Hippocampal formation (tissue), 2 donors: ENCODE measurements at places on chromosomes 1 and 21.

- DNase-seq, result no peak
Measured at GRCh38 chr1:223198628-223198965, 55.5 kb upstream of the TLR5 start.

GRCh38 chr1:48214820-48215219 is 7.7 kb upstream of the SLC5A9 start:
- DNase-seq, result no peak

GRCh38 chr1:25022361-25023189 is 92.5 kb upstream of the RUNX3 start:
- DNase-seq, result peak; percentile 29

GRCh38 chr21:30710499-30710898 is 8.1 kb downstream of the KRTAP21-3 start:
- no peak for DNase-seq

DNA sequence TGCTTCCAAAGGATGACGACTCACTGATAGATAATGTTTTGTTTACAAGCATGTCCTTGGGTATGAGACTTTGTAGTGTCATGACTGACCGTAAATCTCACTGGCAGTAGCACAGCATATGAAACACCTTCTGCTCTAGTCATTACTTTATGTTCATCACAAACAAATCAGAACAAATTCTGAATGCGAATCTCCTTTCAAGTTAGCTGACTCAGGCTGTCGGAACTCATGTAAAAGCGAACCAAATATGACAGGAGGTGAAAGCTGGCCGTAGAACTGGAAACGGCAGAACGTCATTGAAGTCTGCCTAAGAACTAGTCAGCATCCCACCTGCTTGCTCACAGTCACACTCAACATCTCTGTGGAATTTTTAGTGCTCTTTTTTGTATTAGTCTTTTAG is 143.9 kb downstream of the RGS7 start:
- no peak for DNase-seq

DNA sequence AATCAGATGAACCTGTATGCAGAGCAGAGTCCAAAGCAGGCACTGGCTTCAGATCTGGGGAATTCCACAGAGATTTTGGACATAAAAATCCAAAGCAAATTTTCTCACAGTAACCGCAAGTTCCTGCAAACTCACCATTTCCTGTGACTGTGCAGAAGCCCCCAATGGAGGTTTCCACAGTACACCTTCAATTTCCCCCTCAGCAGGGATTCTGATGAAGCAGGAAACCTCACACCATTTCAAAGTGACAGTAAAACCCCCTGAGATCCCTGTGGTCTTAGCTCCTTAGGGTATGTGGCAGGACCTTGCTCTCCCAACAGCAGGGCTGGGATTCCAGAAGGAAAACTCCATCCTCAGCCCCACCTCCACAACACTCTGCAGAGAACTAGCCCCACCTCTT is 6.0 kb upstream of the TGFBR3 start:
- no peak for DNase-seq

DNA sequence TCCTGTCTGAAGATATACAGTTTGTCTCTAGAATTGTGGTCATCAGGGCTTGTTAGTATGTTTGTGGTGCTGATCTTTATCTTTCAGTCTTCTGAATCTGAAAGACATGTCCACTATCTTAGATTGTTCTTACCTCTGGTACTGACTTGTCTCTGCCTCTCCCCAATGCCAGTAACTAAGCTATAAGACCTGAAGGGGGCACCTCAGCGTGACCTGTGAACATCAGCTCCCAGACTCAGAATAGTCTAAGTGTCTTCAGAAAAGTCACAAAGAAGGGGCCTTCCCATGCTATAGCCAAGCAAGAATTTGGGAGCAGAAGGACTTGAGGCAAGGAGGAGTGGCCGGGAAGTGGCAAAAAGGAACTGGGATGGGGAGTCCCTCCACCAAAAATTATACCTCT is 178.1 kb downstream of the NTNG1 start:
- DNase-seq, result no peak

- DNase-seq, result no peak
Measured at GRCh38 chr1:61506236-61506635, 218.7 kb downstream of the TM2D1 start.

DNA sequence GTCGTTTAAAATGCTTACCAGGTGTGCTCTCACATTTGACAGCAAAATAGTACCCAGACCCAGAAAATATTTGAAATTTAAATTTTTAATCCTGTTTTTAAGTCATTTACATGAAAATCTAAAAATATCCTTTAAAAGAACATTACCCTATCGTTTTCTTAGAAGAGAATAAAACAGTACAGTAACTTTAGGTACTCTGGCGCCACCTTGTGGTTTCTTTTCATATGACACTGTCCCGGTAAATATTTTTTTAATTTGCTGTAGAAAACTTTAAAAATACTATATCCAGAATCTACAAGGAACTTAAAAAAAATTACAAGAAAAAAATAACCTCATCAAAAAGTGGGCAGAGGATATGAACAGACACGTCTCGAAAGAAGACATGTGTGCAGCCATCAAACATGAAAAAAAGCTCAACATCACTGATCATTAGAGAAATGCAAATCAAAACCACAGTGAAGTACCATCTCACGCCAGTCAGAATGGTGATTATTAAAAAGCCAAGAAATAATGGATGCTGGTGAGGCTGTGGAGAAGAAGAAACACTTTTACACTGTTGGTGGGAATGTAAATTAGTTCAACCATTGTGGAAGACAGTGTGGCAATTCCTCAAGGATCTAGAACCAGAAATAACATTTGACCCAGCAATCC is 129.2 kb downstream of the RGS21 start:
- peak; percentile 53 for DNase-seq

DNA sequence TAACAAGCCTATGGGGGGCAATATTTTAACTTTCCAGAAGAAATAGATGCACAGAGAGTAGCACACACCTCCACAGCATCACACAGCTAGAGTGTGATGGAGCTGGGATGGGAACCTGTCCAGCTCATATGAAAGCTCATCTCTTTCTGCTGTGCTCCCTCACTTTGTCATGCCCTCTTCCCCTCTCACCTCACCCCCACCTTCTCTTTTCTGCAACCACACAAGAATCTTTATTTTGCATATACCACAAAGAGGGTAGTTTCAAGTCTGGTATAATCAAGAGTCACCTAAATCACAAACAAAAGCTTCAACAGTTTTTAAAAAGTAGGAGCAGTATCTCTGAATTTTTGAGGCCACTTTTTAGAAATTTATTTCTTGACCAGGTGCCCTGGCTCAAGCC is 22.6 kb downstream of the FOXD2 start:
- no peak for DNase-seq

- no peak for DNase-seq
Measured at GRCh38 chr1:246629030-246629429, 62.8 kb downstream of the CNST start.

- DNase-seq, result no peak
Measured at GRCh38 chr1:161720422-161720821, 922 bp upstream of the FCRLB start.

DNA sequence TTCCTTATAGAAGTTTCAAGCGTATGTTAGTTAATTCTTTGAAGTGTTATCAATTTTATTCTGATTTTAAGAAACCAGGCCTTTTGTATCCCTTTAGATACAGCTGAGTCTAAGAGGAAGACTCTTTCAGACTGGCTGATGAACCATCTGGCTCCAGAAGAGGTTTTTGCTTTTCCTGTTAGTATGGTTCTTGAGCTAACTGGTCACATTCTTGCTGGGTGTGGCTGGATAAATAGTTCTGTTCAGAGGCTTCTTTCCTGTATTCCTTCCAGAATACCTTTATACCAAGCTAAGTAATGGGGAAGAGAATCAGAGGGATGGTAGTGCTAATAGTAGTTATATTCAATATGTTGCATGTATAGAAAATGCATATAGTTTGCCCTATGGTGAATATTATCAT is 12.4 kb downstream of the HS2ST1 start:
- DNase-seq, result no peak

DNA sequence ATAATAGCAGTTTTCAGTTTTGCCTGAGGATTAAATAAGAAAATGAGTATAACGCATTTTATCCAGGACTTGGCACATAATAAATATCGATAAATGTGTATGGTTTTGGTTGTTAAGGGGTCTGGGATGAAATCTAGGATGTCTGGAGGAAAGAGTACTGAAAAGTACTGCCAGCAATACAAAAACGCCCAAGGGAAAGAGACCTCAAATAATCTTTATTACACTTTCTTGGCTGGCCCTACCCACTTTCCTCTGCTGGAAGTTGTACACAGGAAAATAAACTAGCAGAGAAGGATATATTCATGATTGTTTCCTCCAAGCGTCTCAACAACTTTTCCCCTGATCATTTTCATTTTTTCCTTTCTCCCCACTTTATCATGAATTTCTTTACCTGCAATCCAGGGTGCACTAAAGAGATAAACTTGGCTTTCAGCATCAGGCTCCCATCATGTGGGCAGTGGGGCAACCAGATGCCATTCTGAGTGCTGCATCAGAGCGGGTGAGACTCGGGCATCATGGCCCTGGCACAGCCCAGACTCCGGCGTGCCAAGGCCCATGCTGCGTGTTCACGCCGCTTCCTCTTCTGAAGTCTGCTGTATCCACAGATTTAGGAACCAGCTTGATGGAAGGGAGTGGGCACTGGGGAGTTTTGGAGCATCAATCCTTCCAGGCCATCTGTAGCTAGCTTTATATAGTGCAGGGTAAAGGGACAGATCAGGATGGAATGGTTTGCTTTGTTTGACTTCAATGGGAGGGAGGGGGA is 35.8 kb upstream of the PLXNA2 start:
- no peak for DNase-seq

GRCh38 chr1:201911826-201912571 is 23.3 kb downstream of the SHISA4 start:
- DNase-seq, result no peak

DNA sequence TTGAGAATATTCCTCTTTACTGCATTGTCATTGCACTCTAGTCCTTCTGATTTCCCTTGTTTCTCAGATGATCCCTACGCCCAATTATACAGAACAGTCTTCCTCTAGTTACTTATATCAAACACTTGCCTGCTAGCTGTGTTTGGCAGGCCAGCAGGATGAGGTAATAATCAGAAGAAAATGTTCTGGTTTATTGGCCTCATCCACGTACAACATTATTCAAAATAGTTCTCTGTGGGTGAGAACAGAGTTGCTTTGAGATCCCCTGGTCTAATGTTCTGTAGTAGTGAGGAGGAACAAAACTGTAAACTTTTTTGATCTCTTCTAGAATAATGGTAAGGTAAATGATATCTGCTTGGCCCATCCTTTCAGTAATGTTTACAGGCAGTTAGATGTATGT is 22.3 kb upstream of the C1orf105 start:
- no peak for DNase-seq

GRCh38 chr1:36816348-36816747 is 218.0 kb downstream of the GRIK3 start:
- no peak for DNase-seq

GRCh38 chr1:175714350-175714749 is 29.0 kb downstream of the TNR start:
- DNase-seq, result no peak

DNA sequence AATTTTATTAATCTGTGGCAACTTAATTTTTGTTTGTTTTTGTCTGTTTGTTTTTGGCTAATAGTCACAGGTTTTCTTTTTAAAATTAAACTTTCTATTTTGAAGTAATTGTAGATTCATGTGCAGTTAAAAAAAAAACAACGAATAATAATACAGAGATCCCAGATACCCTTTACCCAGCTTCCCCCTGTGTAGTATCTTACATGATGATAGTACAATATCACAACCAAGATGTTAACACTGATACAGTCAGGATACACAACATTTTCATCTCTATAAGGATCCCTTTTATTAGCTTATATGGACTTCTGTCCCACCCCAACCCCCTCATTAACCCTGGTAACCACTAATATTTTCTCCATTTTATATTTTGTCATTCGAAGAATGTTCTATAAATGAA is 5.9 kb downstream of the VPS45 start:
- DNase-seq, result no peak

DNA sequence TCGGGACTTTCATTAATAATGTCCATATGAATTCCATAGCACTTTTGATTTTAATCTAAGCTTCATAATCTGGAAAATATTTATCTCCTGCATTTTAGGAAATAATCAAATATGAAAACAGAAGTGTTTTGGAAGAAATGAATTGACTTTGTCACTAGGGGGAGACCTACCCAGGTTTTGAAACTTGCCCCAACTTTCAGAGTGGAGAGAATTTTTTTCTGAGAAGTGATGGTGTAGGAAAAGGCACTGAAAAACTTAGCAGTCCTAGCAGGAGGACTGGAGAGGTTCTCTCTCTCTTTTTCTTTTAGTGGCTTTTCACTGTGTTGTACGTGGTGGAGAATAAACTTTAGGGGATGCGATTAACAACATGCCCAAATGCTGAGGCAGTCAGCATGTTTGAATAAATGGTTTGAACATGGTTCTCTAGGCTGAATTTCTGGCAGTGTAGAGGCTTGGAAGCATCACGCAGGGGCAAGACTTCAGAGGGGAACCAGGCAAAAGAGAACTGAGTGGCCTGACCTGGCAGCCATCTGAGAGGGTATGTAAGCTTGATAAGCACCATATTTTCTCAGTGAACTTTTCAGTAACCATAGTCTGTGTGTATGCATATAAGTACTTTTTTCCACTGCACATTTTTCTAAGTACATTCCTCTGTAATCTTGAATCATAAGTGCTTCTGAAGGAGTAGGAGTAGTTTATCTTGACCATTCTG is 68.3 kb upstream of the NEK7 start:
- DNase-seq, result no peak

GRCh38 chr1:22112554-22112953 is 30.3 kb downstream of the WNT4 start:
- no peak for DNase-seq

DNA sequence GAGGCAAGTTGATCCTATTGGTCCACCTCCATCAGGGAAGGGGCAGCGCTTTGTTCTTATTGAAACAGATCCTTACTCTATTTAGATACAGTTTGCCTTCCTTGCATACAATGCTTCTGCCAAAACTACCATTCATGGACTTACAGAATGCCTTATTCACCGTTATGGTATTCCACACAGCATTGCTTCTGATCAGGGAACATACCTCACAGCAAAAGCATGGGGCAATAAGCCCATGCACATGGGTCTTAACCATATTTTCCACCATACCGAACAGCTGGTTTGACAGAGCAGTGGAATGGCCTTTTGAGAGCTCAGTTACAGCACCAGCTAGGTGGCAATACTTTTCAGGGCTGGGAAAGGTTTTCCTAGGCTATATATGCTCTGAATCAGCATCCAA is 544.8 kb upstream of the ADGRL4 start:
- no peak for DNase-seq

GRCh38 chr1:245715291-245715701 is 560.5 kb downstream of the KIF26B start:
- no peak for DNase-seq

- DNase-seq, result no peak
Measured at GRCh38 chr1:231887866-231888265, 261.3 kb downstream of the DISC1 start.

DNA sequence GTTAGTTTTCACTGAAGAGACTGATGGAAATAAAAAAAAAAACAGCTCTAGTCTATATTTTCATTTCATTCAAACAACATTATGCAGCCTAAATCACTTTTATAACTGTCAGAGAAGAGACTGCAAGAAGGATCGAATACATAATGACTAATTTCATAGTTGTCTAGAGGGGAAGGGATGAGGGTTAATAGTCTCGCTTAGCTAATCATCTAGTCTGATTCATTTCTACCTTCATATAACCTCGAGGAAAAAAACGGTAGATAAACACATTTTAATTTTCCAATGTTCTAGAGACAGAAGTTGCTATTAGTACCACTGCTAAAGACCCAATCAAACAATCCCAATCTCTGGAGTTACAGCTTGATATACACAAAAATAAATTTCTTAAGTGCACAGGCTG is 3.5 kb downstream of the FUBP1 start:
- DNase-seq, result no peak

- no peak for DNase-seq
Measured at GRCh38 chr1:25933479-25934365, 27.5 kb upstream of the STMN1 start.
